ENCODE measurements at places on chromosomes 6 and 20.

GRCh38 chr6:169935348-169935718, 183.9 kb downstream of the ERMARD start:
- DNase-seq = peak; percentile 92

- no peak for DNase-seq
These were observed 117.4 kb downstream of the BTBD9 start for GRCh38 chr6:38522322-38522721.

DNA sequence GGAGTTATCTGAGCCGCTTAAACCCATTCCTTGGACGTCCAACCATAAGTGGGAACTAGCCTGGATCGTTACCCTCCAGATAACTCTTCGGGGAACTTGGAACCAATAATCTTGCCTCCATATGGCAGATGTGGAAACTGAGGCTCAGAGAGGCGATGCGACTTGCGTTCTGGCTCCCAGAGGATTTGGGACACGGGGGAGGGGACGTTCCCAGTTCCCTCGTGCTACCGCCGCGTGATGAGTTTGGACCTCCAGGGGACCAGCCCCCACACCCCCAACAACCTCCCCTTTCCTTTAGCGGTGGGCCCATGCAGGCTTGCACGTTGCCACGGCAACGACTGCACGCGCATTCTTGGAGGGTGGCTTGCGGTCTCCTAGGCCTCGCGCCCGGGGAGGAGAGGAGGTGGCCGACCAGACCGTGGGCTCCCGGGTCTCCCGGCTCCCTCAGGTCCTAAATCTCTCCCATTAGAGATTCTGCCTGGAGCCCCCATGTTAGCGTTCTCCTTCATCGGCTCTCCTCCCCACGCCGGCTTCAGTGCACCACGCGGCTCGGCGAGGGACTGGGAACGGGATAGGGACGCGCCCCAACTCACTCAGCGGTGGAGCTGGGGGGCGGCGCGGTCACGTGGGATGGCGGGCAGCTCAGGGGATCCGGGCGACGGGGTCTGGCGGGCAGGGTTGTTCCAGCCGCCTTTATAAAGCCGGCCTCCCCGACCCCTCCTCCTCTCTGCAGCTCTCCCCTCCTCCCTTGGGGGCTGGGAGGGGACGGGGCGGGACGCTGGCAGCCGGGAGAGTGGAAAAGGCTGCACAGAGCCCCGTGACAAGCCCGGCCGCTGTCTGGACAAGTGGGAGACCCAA, at the start of gene PLTP:
Gene PLTP (minus strand): TSS at position 670 of the 858 bp plus-strand sequence. CDS start 703 bp downstream, outside the sequence.
- DNase-seq = peak; percentile 41

- no peak for DNase-seq
These were observed 14.3 kb upstream of the SERINC3 start for GRCh38 chr20:44536175-44536574.

DNA sequence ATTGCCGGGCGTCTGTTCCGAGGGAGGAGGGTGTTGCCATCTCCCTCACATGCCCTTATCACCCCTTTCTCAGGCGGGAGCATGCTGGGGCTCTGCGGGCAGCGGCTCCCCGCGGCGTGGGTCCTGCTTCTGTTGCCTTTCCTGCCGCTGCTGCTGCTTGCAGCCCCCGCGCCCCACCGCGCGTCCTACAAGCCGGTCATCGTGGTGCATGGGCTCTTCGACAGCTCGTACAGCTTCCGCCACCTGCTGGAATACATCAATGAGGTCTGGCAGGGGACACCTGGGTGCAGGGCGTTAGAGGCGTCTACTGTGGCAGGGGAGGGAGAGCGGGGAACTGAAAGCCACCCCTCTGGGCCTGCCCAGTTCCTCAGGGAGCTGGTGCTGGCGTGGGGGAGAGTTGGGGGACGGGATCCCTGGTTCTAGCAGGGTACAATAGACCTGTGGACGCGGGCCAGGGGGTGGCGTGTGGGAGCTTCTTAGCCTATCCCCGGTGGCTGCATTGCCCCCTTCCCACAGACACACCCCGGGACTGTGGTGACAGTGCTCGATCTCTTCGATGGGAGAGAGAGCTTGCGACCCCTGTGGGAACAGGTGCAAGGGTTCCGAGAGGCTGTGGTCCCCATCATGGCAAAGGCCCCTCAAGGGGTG, 697 bp downstream of the PPT2 start:
- DNase-seq = peak; percentile 68

DNA sequence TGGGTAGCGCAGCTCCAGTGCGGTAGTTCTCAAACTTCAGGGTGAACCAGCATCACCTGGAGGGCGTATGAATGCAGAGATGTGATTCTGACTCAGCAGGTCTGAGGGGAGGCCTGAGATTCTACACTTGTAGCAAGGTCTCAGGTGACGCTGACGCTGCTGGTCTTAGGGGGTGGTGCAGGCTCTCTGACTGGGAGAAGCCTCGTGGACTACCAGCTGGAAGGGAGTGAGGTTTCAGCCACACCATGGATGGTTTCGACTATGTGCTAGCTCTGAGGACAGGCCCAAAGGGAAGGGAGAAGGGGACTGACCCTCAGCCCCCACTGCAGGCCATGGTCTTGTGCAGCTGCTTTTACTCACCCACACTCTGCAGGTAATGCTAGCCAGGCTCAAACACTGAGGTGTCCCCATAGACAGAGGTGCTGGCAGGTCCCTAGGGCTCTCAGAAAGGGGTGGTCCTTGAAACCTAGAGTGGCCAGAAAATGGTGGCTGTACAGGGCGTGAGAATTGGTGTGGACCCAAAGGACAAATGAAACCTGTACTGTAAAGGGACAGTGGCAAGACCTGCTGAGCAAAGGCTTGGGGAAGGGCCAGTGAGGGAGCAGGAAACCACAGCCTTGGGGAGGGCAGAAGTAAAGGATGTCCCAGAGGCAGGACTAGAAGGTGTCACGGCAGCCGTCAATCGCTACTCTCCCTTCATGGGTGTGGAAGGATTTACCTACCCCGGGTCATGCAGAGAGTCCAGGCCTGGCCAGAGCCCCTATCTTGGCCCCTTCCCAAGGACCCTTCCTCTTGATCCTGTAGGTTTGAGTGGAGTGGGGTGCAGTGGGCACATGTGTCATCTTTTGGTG, 52.7 kb downstream of the EBF4 start:
- no peak for DNase-seq

DNA sequence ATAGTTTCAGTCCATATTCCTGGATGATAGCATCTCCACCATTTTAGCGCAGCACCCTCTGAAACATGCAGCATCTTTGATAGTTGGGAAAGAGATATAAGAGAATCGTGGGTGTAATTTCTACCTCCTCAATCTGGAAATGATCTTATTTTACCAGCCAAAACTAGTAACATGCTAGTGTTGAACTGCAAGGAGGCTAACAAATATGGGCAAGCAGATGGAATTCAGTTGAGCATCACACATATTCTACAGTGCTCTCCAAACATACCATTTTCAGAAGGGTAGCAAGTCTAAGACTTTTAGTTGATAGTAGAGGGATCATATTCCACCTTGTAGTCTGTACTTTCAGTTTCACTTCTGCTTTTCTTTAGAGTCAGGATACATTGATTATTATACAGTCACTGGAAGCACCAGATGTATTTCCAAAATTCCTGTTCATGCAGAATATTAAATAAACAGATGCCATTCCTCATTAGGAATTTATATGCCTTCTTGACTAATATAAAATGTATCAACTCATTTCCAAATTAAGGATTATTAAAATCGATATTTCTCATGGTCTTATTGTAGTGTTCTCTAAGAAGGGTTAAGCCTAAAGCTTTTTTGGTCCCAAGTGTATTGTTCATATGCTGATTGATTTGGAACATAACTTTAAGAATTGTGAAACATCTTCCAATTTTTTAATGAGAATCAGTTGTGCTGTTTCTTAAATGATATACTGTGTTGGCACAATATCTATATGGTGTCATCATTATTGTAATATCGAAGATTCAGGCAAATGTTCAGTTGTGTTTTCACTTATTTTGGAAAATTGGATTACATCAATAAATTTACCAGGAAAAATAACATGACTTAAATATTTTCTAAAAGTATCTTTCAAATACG, 362.0 kb downstream of the CENPW start:
- DNase-seq = no peak

- no peak for DNase-seq
These were observed 262.8 kb downstream of the TBC1D7 start for GRCh38 chr6:13065581-13065980.

DNA sequence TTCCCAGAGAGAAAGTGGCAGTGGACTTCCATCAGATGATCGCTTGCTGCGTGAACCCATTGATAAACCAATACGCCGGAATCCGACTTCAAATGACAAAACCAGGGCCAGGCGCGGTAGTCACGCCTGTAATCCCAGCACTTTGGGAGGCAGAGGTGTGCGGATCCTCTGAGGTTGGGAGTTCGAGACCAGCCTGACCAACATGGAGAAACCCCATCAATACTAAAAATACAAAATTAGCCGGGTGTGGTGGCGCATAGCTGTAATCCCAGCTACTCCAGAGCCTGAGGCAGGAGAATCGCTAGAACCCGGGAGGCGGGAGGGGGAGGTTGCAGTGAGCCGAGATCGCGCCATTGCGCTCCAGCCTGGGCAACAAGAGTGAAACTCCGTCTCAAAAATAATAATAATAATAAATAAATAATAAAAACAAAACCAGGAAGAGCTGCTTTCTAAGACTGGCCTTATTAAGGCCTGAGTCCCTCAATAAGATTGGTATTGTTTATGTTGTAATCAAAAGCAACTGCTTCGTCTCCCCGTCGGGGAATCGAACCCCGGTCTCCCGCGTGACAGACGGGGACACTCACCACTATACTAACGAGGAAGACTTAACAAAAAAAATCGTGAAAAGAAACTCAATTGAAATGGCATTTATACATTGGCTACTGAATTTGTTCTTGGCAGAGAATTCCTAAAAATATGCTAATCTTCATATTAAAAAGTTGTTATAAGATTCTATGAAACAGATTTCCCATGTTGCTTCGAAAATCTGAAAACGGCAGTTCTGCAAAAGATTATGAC, 110.2 kb upstream of the ZNF184 start:
- DNase-seq = peak; percentile 42

GRCh38 chr20:36483919-36484808, 57.2 kb upstream of the MYL9 start:
- DNase-seq = peak; percentile 71

DNA sequence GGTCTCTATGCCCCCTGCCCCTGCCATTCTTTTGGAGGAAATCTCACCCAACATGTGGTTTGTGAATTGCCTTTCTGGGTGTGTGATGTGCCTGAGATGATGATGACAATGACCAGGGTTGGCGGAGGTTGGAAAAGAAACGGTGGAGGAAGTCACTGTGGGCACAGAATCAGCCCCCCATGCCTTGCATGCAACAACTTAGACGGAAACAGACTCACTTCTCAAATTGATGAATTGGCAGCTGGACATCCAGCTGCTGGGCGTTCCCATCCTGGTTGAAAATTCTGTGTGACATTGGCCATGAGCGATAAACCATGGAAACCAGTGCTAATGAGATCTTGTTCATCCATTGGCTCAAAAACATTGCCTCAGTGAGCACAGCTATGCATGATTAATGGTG, 95.8 kb upstream of the LY86 start:
- no peak for DNase-seq

- DNase-seq = no peak
These were observed 58.7 kb upstream of the PMEPA1 start for GRCh38 chr20:57768519-57768918.

DNA sequence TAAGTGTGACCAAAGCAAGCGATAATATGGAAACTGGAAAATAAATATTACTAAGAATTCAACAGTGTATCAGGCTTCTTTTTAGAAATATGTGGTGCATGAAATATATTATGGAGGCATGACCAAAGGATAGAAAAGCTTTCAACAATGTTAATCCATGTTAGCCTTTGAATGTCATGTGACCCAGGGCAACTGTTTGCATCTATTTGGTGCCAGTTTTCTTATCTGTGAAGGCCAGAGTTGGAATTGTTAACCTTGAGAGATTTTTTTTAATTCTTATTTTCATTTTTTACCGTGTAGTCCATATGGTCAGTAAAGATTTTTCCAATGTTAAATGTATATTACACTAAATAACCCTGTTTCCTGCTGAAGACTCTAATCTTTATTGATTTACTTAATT, 411.1 kb downstream of the BCKDHB start:
- no peak for DNase-seq

DNA sequence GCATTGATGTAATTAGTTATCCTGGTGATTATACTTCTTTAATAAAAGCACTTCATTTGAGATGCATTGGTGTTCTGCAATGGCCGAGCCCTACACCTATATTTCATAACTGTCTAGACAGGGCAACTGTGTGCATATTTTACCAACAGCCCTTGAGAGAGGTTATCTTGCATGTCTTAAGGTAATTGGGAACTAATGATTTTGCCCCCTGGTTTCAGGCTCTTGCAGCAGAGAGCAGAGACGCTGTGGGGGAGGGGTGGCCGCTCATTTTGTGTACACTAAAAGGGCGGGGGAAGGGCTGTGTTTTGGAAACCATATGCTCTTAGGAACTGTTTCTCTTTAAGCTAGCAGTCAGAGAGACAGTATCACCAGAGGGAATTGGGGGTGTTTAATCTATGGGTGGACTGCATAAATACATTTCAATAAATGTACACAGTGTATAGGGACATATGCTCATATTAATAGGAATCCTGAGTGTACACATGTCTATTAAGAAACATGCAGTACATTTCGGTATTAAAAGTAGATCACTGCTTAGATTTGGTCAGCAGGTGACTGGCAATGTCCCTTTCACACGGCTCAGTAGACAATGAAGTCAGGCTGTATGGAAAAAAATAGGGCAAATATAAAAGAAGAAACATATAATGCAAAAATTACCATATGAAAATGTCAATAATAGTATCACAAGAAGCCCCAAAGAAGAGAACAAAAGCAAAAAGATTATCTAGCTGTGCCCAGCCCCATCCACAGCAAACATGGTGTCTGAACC, 402.9 kb upstream of the CITED2 start:
- DNase-seq = no peak

GRCh38 chr20:46361381-46361780, 45.0 kb downstream of the ELMO2 start:
- no peak for DNase-seq

GRCh38 chr6:56956491-56956890, 1.6 kb downstream of the BEND6 start:
- no peak for DNase-seq

GRCh38 chr6:47780510-47781356, 1.1 kb upstream of the OPN5 start:
- peak; percentile 84 for DNase-seq

DNA sequence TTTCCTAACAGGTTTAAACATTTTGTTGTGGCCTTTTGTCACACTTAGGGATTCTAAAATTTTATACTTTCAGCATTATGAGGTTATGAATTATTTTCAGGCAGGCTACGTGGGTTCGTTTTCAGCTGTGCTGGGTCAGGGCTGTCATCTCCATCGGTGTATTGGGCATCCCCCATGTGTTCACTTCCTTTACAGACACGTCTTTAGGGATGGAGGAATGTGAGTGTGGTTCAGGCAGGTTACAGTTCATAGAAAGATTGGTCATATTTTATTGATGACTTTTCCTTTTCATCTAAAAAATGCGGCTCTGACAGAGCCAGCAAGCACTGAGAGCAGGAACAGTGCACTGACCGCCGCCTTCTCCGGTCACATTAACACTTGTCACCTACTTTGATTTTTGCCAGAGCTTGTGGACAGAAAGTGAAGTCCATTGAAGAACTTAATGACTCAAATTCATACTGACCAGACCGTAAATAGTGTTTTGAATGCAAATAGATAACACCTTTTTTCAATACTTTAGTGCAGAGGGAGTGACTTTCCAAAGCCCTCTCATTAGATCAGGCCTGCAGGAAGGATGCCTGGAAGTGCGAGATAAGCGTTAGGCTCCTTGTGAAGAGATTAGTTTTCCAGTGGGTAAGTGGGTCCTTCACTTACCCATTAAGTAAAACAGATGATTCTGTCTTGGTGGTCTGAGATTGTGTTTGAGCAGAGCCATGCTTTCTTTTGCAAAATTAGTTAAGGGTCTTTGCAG, 113.1 kb downstream of the TIAM2 start:
- DNase-seq = no peak

All from renal cortical epithelial cell (primary cell).